Activated naive CD4-positive, alpha-beta T cell treated with anti-CD3 and anti-CD28 coated beads, Interleukin-2, amount 50 U/mL, for 72 hours (primary cell): ENCODE measurements at places on chromosomes 6 and 20. TPM values are rescaled to one million over a fixed set of nuclear protein-coding genes. Genes with fewer than 3 reads are reported as not detected.

DNA sequence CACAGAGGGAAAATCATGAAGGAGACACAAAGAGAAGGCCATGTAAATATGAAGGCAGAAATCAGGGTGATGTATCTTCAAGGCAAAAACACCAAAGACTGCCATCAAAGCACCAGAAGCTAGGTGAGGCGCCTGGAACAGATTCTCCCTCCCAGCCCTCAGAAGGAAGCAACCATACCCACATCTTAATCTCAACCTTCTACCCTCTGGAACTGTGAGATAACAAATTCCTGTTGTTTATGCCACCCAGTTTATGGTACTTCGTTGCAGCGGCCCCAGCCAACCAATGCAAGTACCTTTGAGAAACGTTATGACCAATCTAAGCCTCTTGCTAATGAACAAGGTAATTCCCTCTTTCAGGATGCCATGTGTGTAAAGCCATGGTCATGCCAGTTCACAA is 66.2 kb upstream of the STXBP5 start:
- DNase-seq = no peak

GRCh38 chr20:43564993-43565757 is 6.3 kb downstream of the SGK2 start:
- no peak for DNase-seq

GRCh38 chr6:155967322-155967721 is 511.7 kb upstream of the NOX3 start:
- no peak for DNase-seq

DNA sequence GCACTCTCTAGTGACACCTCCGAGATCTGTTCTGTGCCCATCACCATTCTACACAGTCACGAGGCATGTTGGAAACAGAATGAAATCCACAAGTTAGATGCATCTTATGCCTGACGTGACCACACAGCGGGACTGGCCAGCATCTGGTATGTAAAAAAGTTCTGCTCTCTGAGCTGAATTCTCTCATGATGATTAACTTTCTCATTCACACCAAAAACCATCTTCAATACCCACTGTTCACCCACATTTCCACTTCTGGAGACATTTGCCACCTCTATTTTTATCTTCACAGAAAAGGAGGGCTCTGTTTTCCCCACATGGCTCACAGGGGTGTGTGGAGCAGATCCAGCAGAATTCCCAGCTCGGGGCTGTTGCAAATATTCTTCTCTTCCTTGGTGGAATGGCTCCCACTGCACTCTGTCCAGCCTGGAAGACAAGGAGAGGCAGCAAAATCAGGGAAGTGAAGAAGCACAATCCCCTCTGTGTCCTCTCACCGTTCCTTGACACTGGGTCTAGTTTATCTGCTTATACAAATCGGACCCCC is 303.4 kb downstream of the TAF4 start:
- DNase-seq = no peak

- peak; percentile 18 for DNase-seq
Measured at GRCh38 chr20:40688129-40689099, 622 bp downstream of the MAFB start.

- peak; percentile 62 for DNase-seq
Measured at GRCh38 chr20:44651684-44652423, at the start of gene ADA. ADA (minus strand) TSS chr20:44651699; CDS start chr20:44651607, 92 bp downstream.

The ANKEF1 gene
- 1.8 TPM for total RNA-seq

The CLVS2 gene
- not detected for total RNA-seq

The PLA2G7 gene
- not detected for total RNA-seq

The OR2J3 gene
- not detected for total RNA-seq
